Activated CD8-positive, alpha-beta T cell treated with anti-CD3 and anti-CD28 coated beads for 36 hours (primary cell): ENCODE measurements at places on chromosomes 2 and 18.

DNA sequence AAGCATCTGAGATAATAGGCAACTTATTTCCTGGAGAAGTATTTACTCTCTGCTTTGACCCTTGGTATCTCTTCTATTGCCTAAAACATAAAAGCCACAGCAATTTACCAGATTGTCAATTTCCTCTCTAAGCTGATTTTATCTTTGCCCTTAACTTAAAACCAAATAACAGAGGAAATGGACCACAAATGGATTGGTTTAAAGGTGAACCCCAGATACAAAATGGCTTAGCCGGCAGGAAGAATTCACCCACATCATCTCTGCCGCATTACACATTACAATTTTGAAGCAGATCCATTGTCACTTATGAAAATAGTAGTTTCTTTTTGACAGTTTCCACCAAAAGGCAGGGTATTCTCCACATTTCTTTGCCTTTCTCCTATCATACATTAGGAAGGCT lies 585.8 kb upstream of the CHAC2 start:
- no peak for DNase-seq

GRCh38 chr18:76449111-76449453 lies 46.0 kb downstream of the ZNF516 start:
- DNase-seq, result no peak

DNA sequence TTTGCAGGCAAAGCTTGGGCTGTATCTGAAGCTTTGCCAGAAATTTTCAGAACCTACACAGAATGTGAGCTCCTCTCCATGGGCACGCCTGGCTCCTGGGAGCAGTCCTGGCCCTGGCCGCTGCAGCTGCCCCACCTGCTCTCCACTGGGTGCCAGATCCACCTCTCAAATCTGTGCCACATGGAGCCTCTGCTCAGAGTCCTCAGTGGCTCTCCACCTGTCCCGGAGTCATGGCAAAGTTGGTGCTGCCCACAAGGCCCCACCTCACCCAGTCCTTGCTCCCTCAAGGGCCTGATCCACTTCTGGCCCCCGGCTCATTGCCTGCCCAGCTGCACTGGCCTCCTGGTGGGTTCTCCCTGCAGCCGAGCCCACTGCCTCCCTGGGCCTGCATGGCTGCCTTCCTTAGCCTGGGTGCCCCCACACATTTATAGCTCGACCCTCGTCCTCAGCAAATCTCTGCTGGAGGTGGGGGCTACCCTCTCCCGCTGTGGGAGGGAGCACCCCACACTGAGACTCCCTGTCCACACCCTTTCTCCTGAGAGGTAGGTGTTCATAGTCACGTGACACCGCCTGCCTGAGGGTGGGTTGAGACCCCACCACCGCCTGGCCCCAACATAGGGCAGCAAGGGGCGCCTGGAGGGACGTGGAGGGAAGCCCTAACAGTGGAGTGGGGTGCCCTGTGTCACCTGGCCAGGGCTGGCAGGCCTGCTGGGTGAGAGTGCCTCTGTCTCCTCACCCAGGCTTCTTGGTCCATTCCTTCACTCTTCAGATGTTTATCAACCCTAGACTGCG lies 224.1 kb downstream of the SH3RF3 start:
- DNase-seq, result no peak

- no peak for DNase-seq
Measured at GRCh38 chr2:717661-718060, 40.5 kb upstream of the TMEM18 start.

DNA sequence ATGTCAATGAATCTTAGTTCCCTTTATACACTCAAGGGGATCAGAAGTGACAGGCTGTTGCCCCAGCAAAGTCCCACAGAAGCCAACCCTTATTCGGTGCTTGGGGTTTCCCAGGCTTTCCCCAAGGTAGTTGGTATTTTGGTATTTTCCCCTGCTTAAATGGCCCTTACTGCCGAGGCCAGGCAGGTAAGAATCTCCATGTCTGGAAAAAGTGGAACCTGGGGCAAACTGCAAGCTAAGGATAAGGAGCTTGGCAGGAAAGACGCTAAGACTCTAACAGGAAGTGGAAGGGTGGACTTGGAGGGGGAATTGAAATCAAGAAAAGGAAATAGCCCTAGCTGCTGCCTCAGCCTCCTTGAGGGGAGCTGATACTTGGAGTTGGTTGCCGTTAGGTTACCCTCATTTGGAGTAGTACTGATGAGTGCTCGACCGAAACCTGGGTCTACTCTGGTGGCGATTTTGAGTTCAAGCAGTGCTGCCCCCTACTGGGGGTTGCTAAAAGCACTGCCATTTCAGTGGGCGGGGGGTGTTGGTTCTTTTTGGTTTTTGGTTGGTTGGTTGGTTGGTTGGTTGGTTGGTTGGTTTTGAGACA lies 3.3 kb upstream of the GPBAR1 start:
- DNase-seq, result peak; percentile 80

- DNase-seq, result no peak
Measured at GRCh38 chr2:66279024-66279423, 155.9 kb upstream of the MEIS1 start.

- no peak for DNase-seq
Measured at GRCh38 chr18:58396144-58396543, 232.7 kb downstream of the ALPK2 start.

- DNase-seq, result no peak
Measured at GRCh38 chr2:44618251-44619023, 256.7 kb downstream of the CAMKMT start.

DNA sequence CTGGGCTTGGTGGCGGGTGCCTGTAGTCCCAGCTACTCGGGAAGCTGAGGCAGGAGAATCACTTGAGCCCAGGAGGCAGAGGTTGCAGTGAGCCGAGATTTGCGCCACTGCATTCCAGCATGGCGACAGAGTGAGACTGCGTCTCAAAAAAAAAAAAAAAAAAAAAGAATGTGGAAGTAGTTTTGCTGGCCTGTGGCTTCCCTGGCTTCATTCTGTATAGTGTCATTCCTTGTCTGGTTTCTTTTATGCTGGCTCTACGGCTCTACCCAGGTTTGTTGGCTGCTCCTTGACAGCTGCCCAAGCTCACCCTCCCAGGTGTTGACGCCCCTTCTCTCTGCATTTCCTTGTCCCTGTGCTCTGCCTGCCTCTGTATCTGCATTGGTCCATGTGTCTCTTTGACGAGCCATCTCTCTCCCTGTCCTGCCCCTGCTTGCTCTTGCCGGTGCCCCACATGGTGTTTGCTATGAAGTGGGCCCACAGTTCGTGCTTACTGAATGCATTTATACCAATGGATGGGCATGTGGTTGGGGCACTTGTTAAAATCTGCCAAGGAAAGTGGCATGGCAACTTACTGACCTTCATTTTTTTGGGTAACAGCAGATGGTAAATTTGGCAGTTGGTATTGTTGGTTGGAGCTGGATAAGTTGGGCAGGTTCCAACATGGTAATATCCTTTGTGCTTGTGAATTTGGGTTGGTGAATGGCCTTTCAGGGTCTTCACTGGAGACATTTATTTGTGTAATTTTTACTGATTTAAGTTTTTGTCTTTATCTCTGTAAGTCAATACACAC lies 113.9 kb downstream of the MAP4K4 start:
- DNase-seq, result no peak

DNA sequence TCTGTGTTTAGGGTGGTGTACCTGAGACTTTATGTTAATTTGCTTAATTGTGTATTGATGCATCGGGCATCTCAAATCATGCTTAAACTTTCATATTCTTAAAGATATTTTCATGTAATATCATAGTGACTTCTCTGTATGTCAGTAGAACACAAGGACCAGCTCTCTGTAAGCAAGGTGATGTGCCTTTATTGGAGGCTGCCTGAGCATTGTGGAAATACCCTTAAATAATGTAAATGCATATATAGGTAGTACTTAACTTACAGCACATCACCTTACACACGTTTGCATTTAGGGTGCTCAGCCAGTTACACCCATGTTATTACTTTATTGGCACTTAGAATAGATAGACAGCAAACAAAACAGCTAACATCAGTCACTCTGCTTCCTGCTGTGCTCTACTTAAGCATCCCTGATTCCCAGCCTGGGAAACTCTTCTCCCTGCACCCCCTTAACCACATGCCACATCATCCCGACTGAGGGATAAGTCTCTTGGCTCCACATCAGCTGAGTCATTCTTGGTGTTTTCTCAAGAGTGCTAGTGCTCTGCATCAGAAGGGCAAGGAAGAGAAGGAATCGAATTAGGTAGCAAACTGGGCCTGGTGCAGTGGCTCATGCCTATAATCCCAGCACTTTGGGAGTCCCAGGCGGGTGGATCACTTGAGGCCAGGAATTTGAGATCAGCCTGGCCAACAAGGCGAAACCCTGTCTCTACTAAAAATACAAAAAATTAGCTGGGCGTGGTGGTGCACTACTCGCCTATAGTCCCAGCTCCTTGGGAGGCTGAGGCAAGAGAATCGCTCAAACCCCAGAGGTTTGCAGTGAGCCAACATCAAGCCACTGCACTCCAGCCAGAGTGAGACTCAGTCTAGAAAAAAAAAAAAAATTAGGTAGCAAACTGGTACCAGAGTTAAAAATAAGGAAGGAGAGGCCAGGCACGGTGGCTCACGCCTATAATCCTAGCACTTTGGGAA lies 108.7 kb downstream of the MAP3K20 start:
- DNase-seq, result no peak

GRCh38 chr2:131966256-131966655 lies 195.5 kb downstream of the ANKRD30BL start:
- DNase-seq, result no peak

DNA sequence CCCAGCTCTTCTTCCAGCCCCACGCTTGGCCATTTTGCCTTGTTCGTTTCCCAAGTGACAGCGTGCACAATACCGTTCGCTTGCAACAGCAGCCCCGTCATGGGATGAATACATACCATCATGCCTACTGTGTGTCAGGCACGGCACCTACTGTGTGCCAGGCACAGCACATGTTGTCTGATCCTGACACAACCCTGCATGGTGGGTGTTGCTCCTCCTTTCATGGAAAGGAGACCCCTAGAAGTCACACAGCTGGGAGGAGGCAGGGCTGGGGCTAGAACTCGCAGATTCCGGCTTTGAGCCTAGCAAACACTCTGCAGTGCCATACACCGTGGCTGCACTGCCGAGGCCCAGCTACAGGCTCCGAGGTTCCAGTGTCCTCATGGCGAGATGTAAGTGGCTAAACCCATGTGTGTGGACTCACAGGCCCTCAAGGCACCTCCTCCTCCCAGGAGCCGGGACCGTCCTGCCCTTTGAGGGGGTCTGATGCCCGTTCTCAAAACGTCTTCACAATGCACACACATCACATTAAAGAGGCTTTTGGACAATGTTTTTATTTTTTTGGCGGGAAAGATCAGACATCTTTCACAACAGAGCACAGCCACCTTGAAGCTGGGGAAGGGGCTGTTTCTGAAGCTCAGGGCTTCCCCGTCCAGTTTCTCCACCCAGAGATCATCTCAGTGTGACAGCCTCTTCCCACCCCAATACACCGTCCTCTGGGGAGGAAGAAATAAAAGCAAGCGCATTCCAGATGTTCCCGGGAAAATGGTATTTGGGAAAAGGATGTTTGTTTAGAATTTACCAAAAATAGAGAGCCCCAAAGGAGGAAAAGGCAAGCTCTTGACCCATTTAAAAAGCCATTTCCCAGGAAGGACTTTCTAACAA lies 64.9 kb downstream of the HS1BP3 start:
- DNase-seq, result no peak

GRCh38 chr2:197293252-197294007 lies 17.1 kb downstream of the ANKRD44 start:
- peak; percentile 69 for DNase-seq

- no peak for DNase-seq
Measured at GRCh38 chr2:211114826-211115455, 558.5 kb downstream of the CPS1 start.

GRCh38 chr2:223923976-223924375 lies 21.2 kb downstream of the WDFY1 start:
- DNase-seq, result no peak

DNA sequence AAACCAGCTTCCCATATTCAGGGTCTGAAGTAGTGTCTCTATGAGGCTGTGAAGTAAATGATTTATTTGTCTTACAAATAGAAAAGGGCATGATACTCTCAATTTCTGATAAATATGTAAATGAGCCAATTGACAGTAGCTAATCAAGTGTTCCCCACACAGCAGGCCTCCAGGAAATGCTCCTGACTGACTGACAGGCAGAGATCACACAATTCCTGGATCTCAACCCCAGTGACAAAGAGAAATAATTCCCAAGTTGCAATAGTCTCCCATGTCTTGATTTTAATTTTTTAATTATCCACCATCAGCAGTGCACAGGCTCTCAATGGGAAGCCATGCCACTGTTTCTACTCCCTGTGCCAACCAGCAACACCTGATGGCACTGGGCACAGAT lies 390.4 kb downstream of the SOX11 start:
- no peak for DNase-seq

- no peak for DNase-seq
Measured at GRCh38 chr2:43441195-43441594, 154.6 kb downstream of the THADA start.

DNA sequence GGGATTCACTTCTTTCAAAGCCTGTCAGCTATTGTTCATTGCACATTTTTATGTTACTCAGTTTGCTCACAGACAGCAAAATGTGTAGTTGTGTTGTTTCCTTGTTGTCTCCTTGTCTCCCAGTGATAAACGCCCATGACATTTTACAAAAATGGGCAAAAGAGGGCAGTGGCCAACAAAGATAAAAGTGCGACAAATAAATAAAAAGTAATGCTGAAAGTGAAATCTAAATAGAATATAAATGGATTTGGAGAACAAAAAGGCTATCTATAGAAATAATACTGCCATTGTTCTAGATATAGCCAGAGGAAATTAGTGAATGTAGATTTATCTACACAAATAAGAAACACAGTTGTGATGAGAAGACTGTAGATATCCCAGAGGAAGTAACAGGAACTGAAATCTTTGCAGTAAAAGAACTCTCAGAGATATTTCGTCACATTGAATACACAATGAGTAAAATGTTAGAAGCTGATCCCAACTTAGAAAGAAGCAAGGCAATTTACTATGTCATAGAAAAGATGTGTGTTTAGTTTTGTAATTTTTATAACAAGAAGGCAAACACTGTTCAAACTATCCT lies 1186.2 kb upstream of the FAM98A start:
- no peak for DNase-seq

- no peak for DNase-seq
Measured at GRCh38 chr18:23716516-23716915, 27.3 kb downstream of the LAMA3 start.

DNA sequence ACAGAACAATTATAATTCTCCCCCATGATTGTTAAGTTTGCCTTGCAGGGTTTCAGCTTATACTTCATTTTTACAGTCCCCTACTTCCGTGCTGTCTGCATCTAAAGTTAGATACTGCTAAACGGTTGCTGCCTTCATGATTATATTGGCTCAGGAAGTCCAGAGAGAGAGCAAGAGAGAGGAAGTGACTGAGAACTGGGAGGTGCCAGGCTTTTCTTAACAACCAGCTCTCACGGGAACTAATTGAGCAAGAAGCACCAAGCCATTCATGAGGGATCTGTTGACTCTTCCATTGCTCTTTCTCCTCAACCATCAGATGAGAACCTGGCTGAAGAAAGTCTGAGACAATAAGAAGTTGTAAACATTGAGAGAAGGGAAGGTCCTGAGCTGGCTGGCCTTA lies 125.5 kb upstream of the SIX2 start:
- DNase-seq, result no peak

DNA sequence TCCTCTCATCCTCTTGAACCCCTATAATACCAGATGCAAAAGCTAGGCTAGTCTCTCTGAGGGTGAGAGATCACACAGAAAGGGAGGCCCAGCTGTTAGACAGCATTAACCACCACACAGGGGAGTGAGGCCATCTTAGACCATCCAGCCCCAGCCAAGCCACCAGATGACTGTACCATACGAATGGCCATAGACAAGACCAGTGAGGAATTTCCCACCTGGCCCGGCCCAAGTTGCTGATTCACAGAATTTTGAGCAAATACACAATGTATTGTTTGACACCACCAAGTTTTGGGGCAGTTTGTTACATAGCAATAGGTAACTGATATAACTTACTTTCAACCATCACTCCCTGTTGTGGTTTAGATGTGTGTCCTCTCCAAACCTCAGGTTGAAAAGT lies 98.2 kb upstream of the CTNNA2 start:
- no peak for DNase-seq
